Smooth muscle cell of trachea (primary cell): ENCODE measurements at places on chromosomes 1 and 21. TPM values are rescaled to one million over a fixed set of nuclear protein-coding genes. Genes with fewer than 3 reads are reported as not detected.

OLIG2 gene
- not detected in 2 replicates for total RNA-seq

ADAMTSL4 gene
- 21.5 and 30.8 TPM in 2 replicates for total RNA-seq

FAM177B gene
- not detected in 2 replicates for total RNA-seq

FAM72A gene
- 1.7 and 6.5 TPM in 2 replicates for total RNA-seq

DLGAP3 gene
- 0.17 TPM in 1 of 2 replicates, not detected in the other for total RNA-seq

FCRL6 gene
- not detected in 2 replicates for total RNA-seq

OR2L13 gene
- total RNA-seq = not detected in 2 replicates

ACTL8 gene
- 0.15 TPM in 1 of 2 replicates, not detected in the other for total RNA-seq

RPL11 gene
- 750 and 1,055 TPM in 2 replicates for total RNA-seq

PEAR1 gene
- 5.6 and 7.4 TPM in 2 replicates for total RNA-seq

IFI6 gene
- total RNA-seq = 26.5 and 74.4 TPM in 2 replicates

NAXE gene
- 61.2 and 85.8 TPM in 2 replicates for total RNA-seq

DIPK1A gene
- 21.7 and 29.8 TPM in 2 replicates for total RNA-seq

DTL gene
- total RNA-seq = 1.3 and 8.9 TPM in 2 replicates

LCE1A gene
- not detected in 2 replicates for total RNA-seq
